ENCODE measurements at places on chromosomes 1 and 21.

GRCh38 chr1:180269645-180270529 is 39.8 kb downstream of the LHX4 start:
- DNase-seq: no peak

GRCh38 chr1:64033667-64034220 is 169.7 kb upstream of the UBE2U start:
- DNase-seq: peak; percentile 82

DNA sequence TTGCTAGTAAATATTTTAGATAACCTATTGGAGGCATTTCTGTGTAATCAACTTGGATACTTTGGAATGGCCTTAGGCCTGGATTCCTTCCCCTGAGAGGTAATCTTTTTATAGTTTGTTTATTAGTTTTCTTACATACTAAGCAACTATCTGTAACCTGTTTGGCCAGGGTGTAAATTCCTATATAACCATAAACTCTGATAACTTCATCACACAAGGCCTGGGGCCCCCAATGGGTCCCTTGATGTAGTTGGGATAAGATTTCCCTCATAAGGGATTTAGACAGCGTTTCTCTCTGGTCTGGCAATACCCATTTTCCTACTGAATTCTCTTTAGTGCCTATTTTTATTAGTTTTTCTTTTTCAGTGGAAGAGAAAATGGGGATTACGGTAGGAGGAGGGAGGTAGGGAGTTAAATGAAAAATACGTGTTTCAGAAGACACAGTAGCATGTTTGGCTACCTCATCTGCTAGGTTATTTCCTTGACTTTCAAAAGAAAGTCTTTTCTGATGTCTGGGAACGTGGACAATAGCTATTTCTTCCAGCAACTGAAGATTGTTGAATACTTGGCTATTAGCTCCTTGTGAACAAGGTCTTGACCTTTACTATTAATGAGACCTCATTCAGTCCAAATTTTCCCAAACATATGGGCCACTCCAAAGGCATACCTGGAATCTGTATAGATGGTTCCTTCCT is 7.4 kb upstream of the AADACL3 start:
- DNase-seq: no peak

GRCh38 chr21:44952929-44953627 is 13.2 kb downstream of the SLX9 start:
- DNase-seq: no peak

- DNase-seq: peak; percentile 51
Measured at GRCh38 chr1:92877792-92878191, 46.0 kb downstream of the RPL5 start.

DNA sequence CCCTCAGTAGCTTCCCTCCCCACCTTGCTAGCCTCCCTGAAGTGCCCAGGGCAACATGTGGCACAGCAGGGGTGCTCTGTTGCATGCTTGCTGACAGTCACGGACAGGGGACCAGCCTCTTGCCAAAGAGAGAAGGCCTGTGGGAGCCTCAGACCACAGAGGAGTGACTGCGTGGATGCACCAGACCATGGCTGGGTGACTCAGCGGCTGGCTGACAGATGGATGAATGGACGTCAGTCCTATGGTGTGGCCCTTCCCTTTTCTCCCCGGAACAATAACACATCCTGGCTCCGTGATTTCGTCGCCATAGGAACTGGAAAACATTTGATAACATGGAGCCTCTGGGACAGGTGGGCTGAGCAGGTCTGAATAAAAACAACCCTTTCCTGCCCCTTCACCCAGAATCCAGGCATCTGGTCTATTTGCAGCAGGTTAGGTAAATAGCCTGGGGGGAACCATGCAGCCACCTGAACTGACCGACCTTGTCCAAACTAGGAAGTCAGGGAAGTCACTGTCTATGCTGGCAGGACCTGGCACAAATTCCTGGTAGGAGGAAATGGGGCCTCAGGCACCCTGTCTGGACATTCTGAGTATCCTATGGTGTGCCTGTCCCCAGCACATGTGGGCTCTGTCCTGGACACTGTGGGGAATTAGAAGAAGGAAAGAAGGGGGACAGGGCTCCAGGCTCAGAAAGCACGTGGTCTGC is 53.3 kb downstream of the NENF start:
- peak; percentile 92 for DNase-seq

DNA sequence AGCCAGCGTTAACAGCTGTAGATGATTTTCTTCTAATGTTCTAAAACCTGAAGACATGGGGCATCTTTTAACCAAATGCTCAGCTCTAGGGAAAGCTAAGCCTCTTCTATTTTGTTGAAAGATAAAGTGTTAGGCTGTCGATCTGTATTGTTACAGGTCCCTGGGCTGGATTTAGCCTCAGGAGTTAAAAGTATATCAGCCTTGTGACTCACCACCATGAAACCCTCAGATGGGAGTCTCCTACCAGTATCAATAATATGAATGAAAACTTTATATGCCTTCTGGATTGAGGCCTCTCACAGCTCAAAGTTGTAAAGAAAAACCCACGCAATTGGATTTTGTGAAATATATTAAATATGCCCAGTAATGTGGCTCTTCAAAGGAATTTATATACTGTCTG is 231.6 kb downstream of the FGGY start:
- DNase-seq: no peak

GRCh38 chr1:40067023-40067422 is 26.5 kb downstream of the CAP1 start:
- DNase-seq: no peak

- peak; percentile 81 for DNase-seq
Measured at GRCh38 chr1:234955107-234955731, 173.4 kb downstream of the TOMM20 start.

Data from fibroblast of mammary gland (primary cell).